Subcutaneous preadipocyte (primary cell): ENCODE measurements at places on chromosomes 7 and 10. TPM values are rescaled to one million over a fixed set of nuclear protein-coding genes. Genes with fewer than 3 reads are reported as not detected.

Gene VAX1
- not detected in 2 replicates for total RNA-seq

Gene AKR1D1
- total RNA-seq = not detected in 2 replicates

Gene MOSPD3
- 6.3 and 7.0 TPM in 2 replicates for total RNA-seq

Gene AMPH
- 4.3 and 11.4 TPM in 2 replicates for total RNA-seq

Gene HHEX
- 0.39 TPM in 1 of 2 replicates, not detected in the other for total RNA-seq

Gene NUB1
- total RNA-seq = 27.6 and 28.5 TPM in 2 replicates

Gene RTKN2
- 0.37 and 0.39 TPM in 2 replicates for total RNA-seq

Gene FRMD4A
- total RNA-seq = 12.1 and 33.2 TPM in 2 replicates

Gene SSMEM1
- not detected in 2 replicates for total RNA-seq

Gene ZDHHC4
- 34.0 and 38.6 TPM in 2 replicates for total RNA-seq

Gene CHAT
- not detected in 2 replicates for total RNA-seq

Gene TUBAL3
- total RNA-seq = not detected in 2 replicates

Gene FAM221A
- 0.78 and 1.8 TPM in 2 replicates for total RNA-seq

Gene CLRN3
- total RNA-seq = not detected in 2 replicates

Gene NPY4R2
- total RNA-seq = not detected in 2 replicates

Gene LZTS2
- total RNA-seq = 89.3 and 94.1 TPM in 2 replicates

Gene KCNH2
- total RNA-seq = not detected in 2 replicates

Gene PANK1
- total RNA-seq = 7.0 and 7.4 TPM in 2 replicates

Gene PALD1
- 0.20 TPM in 1 of 2 replicates, not detected in the other for total RNA-seq

Gene PPP1R17
- total RNA-seq = not detected in 2 replicates

Gene GOLGA7B
- under 0.01 TPM in 2 replicates for total RNA-seq

Gene SAP25
- 0.20 TPM in 1 of 2 replicates, not detected in the other for total RNA-seq
